ENCODE measurements at places on chromosomes 5 and 9. TPM values are rescaled to one million over a fixed set of nuclear protein-coding genes. Genes with fewer than 3 reads are reported as not detected.

- DNase-seq, result no peak
These were observed 66.6 kb downstream of the YIPF5 start for GRCh38 chr5:144103611-144104485.

DNA sequence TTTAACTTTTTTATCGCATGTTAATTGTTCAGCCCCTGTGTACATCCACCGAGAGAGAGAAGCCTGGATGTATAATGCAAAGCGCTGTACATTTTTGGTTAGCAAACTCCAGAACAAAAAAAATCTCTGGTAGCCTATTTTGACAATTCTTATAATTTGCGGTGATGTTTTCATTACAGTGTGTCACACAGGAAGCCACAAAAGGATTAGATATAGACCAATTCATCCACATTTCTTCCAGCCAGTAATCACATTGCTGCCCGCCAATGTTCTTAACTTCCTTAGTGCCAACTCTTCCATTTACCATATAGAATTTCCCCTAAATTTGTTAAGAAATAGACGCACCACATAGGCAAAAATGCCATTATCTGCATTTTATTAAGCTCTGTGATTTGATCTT is 435.6 kb downstream of the EFNA5 start:
- DNase-seq, result no peak

- DNase-seq, result no peak
These were observed 18.9 kb upstream of the PRRC1 start for GRCh38 chr5:127498548-127498947.

SLC36A3 gene
- not detected for total RNA-seq

SLC1A1 gene
- 0.34 TPM for total RNA-seq

LSM11 gene
- total RNA-seq, result 4.6 TPM

All from spleen (tissue), 13 donors.